Cerebellar nuclear complex (tissue), 1 donor: ENCODE measurements at places on chromosomes 6 and 20.

DNA sequence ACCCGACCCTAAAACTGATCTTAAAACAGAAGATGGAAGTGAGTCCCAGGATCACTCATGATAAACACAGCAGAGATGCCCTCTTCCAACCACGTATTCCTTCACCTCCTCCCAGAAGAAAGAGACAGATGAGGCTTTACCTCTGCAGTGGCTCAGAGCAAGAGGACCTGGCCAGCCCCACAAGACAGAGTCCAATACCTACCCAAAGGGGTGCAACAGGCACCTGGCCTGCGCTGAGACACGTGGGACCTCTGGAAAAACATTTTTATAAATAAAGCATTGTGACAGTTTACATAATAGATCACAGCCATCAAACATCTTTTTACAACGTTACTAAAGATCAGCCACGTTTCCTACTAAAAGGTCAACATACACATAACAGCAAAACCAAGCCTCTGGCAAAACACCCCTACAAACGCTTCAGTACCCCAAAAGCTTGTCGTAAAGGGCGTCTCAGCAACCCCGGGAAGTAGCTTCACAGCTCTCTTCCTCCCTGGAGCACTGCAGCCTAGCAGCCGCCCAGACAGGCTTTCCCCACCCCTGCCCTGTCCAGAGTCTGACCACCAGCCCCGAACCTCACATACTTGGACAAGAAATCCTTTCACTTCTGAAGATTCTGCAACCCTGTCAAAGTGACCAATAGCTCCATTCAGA lies 2.9 kb downstream of the TAF4 start:
- DNase-seq = no peak

DNA sequence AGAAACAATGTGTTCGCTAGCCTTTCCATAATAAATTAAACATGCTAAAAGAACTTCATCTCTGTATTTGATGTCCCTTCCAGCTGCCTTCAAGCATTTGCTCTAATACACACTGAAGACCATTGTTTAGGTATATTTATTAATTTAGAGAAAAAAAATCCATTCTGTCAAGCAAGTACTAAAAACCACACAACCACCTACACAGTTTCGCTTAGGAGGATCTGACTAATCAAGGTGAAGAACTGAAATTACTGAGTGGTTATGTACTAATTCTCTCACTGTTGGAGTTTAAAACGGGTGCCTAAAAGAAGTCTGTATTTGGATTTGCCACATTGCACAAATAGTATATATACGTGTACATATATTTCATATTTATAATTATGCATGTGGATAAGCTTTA lies 58.9 kb downstream of the GMDS start:
- no peak for DNase-seq

DNA sequence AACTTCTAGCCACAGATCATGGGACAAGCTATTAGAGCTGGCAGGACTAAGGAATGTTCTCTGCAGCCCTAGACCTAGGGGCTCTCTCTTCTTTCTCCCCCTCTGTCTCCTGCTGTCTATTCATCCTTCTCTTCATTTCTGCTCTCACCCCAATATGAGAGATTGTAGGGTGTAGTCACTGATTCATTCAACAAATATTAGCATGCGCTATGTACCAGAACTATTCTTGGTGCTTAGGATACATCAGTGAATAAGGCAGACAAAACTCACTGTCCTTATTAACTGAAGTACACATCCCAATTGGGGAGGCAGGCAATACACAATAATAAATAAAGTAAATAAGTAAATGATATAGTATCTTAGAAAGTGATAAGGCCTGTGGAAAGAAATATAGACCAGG lies 14.7 kb upstream of the SIRPB2 start:
- no peak for DNase-seq

GRCh38 chr6:44256775-44257024 lies 628 bp downstream of the SLC35B2 start:
- no peak for DNase-seq

DNA sequence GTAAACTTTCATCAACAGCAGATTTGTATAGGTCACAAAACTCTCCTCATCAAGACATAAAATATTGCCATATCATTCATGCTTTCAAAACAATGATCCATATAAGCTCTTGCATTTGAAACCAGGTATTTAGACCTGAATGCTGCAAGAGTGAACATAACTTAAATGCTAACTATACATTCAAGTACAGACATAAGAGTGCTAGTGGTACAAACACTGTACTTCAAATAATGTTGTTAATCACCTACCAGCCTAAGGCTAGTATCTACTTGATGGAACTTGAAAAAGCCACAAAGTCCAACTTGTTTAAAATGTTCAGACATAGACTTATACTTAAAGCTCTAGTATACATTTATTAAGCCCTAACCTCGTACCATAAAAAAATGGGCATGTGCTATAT lies 16.0 kb upstream of the GSTA2 start:
- no peak for DNase-seq
